ENCODE measurements at places on chromosomes 4 and X.
A peak's percentile ranks its signal among the peaks of the same experiment; 100 is the strongest.

DNA sequence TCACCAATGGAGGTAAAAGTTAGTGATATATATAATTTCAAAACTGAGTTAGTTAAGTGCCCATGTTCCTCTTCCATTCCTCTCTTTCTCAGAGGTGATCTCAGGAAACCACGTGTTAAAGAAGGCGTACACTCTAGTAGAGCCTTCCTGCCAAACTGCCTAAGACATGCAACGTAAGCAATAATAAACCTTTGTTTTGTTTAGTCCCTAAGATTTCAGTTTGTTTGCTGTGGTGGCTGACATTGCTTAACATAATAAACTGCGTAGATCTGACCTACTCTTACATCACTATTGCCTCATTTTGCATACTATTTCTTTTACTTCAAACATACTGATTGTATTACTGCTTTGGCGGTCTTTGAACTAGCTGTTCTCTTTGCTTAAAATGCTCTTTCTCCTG, 99.2 kb downstream of the JADE1 start:
- no peak for DNase-seq

GRCh38 chr4:39976945-39977488, 694 bp downstream of the PDS5A start:
- DNase-seq = no peak

DNA sequence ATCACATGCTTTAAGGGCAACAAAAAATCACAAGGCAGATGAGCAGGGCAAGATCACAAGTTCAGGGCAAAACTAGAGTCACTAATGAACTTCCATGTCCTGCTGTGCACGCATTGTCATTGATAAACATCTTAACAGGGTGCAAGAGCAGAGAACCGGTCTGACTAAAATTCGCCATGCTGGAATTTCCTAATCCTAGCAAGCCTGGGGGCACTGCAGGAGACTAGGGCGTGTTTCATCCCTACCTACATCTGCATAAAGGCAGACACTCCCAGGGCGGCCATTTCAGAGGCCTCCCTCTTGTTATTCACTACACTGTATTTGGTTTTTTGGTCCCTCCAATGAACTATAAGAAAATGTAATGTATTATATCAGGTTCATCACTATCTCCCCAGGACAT, 203.6 kb downstream of the ARHGEF9 start:
- DNase-seq = no peak

DNA sequence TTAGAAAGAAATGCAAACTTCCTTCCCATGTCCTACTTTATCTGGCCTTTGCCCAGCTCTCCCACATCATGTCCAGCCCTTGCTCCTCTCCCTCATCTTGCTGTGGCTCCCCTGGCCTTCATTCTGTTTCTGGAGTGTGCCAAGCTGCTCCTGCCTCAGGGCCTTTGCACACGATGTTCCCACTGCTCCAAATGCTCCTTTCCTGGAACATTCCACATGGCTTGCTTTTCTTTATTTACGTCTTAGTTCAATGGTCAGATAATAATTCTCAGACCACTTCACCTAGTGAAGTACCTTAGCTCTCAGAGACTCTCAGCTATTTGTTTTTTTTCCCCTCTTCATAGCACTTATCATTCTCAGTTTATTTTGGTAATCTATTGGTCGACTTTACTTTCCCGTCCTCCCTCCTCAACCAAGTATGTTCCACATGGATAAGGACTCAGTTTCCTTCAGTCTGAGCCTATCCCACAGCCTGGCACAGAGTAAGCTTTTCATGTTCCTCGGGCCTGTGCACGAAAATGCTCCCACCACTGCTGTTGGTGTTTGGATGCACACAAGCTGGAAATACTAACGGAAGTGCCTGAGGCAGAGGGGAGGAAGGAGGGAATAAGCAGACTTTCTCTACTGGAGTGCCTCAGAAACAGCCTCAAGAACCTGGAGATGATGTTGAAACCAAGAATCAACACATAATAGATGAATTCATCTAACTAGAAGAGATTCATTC, 23.4 kb upstream of the MAP9 start:
- DNase-seq = no peak

- no peak for DNase-seq
Observed at GRCh38 chrX:34956916-34957315, 14.3 kb downstream of the FAM47B start.

DNA sequence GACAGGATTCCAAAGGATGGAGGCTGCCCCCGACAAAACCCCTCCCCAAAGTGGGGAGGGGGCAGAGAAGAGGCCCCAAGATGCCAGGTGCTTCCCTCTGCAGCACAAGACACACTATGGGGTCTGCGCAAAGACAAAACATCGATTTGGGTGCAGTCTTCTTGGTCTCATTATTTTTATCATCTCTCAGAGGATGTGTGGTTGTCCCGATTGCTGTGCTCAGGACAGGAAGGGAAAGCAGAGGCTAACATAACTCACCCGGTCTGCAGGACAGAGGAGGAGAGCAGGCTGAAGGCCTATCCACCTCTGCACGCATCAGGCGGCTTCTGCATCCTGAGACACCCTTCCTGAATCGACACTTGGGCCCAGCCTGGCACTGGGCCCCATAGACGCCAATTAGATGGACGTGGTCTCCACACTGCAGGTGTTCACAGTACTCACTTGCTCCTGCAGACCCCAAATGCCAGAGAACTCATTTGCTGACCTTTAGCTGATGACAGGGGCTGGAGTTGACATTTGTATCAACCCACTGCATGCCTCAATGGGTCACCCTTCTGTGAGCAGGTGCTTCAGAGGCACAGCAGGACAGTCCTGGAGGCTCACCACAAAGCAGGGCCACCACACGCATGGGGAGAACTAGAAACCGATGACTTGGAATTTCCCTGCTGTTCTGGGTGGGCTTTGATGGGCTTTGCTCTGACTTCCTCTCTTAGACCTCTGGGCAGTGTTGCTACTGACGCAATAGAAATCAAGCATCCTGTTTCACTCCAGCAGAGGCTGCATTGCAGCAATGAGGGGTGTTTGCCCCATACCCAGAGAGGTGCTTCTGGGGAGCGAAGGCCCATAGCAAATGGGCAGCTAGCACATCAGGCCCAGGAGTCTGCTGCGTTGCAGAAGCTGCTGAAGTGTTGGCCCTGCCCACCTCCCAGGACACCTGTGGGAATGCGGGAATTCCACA, 96.3 kb upstream of the ENPP6 start:
- DNase-seq = no peak

GRCh38 chrX:119479845-119480244, 11.6 kb downstream of the SLC25A5 start:
- no peak for DNase-seq

DNA sequence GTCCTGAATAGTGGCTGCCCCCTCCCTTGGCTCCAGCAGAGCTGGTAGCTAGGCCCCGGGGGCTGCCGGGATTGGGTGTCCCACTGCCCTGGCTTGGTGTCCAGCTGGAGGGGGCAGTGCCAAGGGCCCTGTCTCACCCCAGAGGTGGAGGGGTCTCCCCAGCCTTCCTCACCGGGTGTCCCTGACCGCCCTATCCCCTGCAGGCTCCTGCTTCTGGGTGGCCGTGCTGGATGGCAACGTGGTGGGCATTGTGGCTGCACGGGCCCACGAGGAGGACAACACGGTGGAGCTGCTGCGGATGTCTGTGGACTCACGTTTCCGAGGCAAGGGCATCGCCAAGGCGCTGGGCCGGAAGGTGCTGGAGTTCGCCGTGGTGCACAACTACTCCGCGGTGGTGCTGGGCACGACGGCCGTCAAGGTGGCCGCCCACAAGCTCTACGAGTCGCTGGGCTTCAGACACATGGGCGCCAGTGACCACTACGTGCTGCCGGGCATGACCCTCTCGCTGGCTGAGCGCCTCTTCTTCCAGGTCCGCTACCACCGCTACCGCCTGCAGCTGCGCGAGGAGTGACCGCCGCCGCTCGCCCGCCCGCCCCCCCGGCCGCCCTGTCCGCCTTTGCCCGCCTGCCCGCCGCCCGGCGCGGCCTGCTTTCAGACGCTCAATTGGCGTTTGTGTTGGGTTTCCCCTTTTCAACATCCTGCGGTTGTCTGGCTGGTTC, 4.6 kb downstream of the NAT8L start:
- no peak for DNase-seq

DNA sequence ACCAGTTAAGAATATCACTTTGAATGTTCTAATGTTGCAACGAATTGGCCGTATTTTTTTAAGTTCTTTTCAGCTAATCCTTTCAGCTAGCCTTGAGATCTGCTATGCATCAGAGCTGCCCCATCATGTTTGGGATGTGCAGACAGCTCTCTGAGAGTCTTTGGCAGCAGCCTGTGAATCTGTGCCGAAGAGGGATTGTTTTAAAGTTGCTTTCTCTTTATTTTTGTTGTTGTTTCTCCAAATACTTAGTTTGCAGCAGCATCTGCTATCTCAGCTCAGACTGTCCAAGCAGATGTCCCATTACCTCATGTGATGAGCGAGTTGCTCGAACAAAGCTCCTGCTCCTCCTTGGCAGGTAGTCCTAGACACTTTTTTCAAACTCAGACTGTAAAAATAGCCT, 1002.5 kb upstream of the INTU start:
- no peak for DNase-seq

GRCh38 chrX:66625525-66625924, 13.4 kb downstream of the EDA2R start:
- DNase-seq = no peak

GRCh38 chr4:119585771-119586170, 42.8 kb downstream of the PDE5A start:
- DNase-seq = no peak

- DNase-seq = no peak
Observed at GRCh38 chrX:12174358-12174757, 36.1 kb downstream of the FRMPD4 start.

DNA sequence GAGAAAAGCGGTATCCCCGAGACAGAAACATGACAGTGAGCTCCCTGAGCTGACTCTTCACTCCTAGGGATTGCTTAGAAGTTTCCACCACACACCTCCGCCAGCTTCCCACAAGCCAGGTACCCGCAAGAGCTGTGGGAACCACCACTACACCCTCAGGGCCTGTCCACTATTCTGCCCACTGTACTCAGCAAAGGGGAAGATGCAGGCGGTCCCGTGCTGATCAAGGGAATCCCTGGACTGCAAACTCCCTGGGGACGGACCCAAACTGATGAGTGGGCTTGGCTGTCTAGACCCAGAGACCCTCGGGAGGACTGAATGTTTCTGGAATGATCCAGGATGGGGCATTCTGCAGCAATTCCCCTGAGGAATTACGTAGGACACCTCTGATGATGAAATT, 30.2 kb downstream of the REELD1 start:
- no peak for DNase-seq

- no peak for DNase-seq
Observed at GRCh38 chrX:132044953-132045352, 21.9 kb downstream of the STK26 start.

DNA sequence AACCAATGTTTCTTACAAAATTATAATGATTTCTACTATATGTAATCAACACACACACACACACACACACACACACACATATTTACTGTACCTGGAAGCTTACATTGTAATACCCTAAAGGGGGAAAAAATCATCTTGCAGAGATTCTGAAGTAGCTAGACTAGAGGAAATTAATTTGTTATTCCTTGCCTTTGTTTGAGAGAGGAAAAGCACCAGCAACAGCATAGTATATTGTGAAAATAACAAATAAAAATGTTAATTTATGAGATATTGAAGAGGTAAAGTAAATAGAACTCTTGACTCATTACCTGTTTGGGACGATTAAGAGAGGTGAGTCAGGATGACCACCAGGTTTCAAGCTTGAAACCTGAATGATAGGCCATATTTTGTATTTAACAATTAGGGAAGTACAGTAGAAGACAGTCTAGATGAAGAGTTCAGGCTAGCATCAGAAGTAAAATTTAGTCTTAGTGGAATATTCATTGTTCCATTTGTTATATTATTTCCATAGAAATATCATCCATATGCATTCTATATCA, 873.4 kb upstream of the PCDH10 start:
- no peak for DNase-seq

GRCh38 chr4:98260047-98260578, 1.1 kb upstream of the RAP1GDS1 start:
- peak; percentile 52 for DNase-seq

DNA sequence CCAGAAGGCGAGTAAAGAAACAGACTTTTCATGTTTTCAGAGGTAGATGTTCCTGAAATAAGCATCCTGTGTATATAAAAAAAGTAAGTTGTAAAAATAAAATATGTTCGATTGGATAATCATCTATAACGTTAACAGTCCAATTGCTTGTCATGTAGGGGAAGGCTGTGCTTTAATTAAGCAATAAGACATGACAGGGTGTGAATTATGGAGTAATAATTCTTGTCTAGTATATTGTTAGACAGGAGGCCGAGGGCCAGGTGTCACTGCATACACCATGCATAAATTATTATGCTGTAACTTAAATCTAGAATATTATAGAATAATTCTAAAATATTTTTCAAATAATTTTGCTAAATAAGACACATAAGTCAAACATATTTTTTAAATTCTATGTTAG, 494.6 kb upstream of the TENM3 start:
- no peak for DNase-seq

DNA sequence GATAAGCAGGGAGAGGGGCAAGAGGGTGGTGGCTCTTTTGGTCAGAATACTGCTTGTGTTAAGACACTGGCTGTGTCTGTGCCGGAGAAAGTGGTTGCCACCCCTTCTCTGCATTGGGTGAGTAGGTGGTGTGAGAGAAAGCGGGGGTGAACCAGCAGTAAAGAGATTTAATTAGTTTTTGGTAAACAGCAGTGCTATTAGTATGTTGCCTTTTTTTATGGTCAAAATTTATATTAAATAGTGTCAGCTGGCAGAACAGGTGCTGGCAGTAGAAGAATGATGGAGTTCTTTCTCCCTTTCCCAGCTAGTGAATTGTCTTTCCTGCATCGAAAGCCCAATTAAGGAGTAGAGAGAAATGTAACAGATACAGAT, 181.6 kb downstream of the LARP7 start:
- no peak for DNase-seq

DNA sequence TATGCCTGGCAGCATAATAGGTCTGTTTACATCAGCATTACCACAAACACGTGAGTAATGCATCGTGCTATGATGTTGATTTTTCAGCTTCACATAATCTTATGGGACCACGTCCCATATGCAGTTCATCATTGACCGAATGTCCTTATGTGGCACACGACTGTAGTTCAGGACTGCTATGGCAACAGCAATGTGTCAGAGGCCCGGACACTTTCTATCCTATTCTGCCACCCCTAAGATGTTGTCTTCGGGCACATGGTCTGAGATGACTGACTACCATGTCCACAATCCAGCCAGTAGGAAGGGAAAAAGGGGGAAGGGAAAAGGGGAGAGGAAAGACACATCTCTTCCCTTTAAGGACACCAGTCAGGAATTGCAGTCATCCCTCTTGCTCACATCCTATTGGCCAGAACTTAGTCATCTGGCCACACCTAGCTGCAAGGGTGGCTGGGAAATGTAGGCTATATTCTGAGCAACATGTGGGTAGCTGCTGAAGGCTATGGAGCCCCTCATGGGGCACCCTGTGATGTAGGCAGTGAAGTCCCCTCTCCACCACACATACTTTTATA, 196.0 kb upstream of the RBPJ start:
- no peak for DNase-seq

- no peak for DNase-seq
Observed at GRCh38 chrX:38409289-38409688, 56.9 kb downstream of the OTC start.

GRCh38 chrX:77910108-77910840, at the start of gene ATP7A:
Gene ATP7A, plus strand, starts transcription at chrX:77910693. Its CDS starts 60,949 bp downstream, at chrX:77971642.
- DNase-seq = peak; percentile 73

GRCh38 chrX:123475068-123475724, 257.7 kb downstream of the THOC2 start:
- no peak for DNase-seq

- DNase-seq = no peak
Observed at GRCh38 chrX:15790769-15791290, 546 bp downstream of the ZRSR2 start.

Measured in hypothalamus (tissue), 51 donors.